Cardiac fibroblast (primary cell): ENCODE measurements at places on chromosomes 1 and 21.

DNA sequence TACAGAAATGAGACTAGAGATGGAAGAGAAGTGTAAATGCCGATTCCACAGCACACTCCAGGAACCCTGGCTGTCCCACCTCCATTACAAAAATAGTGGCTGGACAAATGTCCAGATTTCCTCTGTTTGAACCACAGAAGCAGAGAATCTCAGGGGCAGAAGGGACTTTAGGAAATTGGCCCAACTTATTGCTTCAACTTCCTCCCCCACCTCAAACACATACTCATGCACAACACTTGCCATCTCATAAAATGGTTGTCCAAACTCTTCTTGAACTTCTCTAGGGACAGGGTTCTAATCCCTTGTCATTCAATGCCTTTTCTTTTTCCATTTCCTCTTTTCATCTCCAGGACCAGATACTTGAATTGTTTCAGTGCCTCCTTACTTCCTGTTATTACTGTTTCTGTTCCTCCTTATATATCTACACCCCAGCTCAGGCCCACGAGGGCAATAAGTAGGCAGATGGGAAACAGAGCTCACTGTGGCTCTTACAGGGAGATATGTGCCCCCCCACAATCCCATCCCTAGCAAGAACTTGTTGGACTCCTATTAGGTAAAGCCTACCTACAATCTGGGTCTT is 8.5 kb upstream of the B4GALT3 start:
- DNase-seq = no peak

- DNase-seq = no peak
Measured at GRCh38 chr1:31040038-31040437, 25.5 kb downstream of the PUM1 start.

DNA sequence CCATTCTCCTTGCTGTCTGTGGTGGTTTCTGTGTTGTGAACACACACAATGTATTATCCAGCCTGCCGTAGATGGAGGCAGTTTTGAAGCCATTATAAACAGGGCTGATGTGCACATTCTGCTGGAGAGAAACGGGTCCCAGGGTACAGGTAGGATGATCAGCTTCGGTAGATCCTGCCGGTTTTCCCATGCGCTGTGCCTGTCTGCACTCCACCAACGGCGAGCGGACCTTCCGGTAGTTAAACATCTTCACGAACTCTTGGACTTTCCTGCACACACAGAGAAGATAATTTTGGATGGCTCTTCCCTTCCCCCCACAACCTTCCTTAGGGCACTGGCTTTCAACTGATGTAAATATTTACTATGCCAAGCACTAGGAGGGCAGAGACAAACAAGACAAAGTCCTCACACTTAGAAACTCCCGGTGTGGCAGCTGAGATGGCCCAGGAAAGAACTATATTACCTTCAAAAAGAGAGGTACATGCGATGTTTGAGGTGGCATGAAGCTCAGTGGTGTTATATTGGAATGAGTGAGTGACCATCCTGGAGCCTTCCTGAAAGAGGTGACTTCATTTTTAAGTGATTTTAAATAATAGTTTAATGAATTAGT is 41.7 kb downstream of the ALPL start:
- no peak for DNase-seq

- DNase-seq = no peak
Measured at GRCh38 chr1:164101802-164102201, 457.2 kb upstream of the PBX1 start.

GRCh38 chr1:65469889-65470340 is 49.4 kb downstream of the LEPR start:
- DNase-seq = peak; percentile 82

DNA sequence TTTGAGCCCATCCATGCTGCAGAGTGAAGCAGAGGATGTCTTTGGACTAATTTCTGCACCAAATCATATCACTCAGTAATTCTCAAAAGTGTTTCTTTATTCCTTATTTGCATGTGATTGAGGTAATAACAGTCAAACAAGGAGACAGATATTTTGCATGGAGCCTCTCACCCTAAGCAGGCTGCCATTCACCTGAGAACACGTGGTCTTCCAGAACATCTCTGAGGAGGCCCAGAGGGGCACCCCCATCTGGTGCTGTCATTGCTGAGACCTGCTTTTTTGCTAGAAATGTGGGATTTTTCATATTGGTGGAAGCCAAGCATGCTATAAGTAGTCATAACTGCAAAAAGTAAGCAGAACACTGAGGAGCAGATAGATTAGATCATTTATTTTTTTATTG is 7.7 kb downstream of the SLC37A1 start:
- no peak for DNase-seq

- no peak for DNase-seq
Measured at GRCh38 chr1:46517010-46517600, 27.5 kb downstream of the DMBX1 start.

- no peak for DNase-seq
Measured at GRCh38 chr1:36715797-36716196, 233.1 kb upstream of the CSF3R start.
